ENCODE measurements at places on chromosomes 4 and X.

DNA sequence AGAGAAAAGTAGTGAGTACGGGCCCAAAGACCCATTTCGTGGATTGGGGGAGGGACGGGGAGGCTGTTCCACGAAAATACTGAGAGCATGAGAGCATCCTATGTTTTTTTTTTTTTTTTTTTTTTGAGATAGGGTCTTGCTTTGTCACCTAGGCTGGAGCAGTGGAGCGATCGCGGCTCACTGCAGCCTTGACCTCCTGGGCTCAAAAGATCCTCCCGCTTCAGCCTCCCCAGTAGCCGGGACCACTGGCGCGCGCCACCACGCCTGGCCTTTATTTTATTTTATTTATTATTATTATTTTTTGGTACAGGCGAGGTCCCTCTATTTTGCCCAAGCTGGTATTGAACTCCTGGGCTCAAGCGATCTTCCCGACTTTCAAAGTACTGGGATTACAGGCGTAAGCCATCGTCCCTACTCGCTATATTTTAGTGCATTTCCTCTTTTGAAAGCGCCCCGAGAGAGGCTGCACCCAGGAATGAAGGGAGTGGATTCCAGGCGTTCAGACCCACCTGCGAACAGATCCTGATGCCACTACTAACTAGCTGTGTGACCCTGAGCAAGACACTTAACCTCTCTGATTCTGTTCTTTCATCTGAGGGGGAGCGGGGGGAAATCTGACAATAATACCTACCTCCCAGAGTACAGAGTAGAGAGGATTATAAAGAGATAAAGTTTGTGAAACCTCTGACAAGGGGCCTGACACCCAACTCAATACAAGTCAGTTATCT, 5.4 kb upstream of the MSX1 start:
- no peak for DNase-seq

DNA sequence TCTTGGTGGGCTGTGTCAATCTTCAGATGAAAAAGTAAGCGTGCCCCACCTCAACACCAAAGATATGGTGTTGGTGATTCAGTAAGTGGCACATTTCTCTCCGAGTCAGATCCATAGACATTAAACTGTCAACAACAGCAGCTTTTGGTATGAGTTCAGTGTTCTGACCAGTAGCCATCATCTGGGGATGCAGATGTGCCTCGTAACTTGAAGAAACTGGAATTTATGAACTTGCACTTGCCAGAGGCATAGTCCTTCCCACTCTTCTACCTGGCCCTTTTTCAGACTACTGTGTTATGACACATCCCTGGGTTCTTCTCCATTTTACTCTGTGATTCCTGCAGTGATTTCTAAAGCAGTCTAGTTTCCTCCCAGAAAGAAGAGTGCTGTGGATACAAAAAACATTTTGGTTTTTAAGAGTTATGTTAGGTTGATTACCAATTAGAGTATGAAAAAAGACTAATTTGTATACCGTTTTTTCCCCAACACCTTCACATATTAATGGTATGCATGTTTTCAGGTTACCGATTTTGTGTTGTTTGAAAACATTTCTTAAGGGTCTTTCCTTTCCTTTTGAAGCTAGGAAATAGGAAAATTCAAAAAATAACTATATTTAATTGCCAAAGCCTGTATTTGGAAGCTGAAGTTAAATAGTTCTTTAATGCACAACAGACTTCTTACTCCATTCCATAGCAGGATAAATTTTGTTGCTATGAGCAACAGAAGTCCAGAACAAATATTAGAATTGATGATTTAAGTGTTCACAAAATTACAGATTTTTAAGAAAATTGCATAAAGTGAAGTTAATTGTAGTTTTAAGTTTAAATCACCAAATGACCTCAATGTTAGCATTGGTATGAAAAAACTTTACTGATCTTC, 39.3 kb downstream of the NUDT6 start:
- no peak for DNase-seq

DNA sequence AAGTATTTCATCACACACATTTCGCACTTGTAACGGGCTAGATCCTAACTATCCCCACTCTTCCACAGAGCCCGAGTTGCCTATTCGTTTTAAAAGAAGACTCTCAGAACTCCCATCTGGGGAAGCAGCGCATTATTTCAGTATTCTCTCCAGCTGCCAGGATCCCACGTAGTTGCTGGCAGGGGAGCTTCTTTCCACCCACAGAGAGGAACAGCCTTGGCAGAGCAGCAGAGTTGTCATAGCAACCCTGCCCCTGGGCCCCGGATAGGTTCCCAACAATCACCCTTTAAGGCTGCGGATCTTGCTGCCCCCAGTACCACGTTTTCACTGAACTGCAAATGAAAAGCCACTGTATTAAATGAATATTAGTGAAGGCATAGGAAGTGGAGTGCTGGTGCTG, 106.7 kb downstream of the GPM6A start:
- no peak for DNase-seq

DNA sequence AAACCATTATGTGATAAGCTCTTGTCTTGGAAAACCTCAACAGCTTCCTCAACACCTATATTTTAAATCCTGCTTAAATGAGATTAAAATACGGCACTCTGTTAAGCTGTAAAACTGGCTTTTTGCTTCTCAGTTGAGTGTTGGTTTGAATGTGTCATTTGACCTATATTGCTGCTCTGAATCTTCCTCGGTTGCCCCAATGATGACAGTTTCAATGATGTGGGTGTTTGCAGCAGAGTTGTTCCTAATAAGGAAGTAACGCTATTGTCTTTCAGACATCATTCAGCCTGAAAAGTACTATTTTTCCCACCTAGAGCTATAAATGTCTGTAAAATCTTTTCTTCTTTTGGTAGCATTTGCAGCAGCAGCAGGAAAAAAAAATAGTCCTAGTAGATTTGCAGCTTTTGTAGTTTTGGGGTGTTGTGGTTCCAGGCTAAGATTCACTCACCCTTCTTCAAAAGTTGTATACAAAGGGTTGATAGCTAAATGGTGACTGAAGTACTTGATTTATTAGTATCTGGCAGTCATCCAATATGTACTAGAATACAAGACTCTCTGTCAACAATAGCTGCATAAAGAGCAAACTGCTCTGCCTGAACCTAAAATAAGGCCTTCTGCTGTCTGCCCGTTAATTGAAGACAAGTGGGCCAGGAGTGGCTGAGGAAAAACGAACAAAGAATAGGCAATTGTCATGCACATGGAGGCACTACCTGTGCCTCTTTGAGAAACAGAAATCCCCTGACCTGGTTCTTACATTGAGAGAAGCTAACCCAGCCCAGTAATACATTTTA, 333.1 kb downstream of the IL1RAPL1 start:
- no peak for DNase-seq

DNA sequence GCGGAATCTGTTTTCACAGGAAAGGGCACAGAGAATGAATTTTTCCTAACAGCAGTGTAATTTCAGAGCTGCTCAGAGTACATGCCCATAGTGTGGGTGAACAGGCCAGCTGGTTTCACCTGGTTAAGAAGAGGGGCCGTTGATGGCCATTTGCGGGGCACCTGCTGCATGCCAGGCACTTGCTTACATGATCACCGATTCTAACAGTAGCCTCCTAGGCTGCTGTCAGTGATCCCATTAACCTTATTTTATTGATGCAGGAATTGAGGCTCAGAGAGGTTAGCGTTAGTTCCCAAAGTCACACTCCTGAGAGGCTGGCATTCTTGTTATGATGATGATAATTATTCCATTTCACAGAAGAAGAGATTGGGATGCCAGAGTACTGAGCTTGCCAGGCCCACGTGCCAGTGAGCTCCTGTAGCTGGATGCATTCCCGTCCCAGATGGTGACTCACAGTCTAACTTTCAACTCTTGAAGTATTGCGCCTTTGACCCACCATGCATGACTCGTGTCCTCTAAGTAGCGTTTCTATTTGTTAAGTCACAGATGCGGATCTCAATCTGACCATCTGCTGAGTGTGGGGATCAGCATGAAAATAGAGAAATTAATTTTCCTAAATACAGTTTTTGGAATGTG, 76.5 kb downstream of the PSAPL1 start:
- no peak for DNase-seq

DNA sequence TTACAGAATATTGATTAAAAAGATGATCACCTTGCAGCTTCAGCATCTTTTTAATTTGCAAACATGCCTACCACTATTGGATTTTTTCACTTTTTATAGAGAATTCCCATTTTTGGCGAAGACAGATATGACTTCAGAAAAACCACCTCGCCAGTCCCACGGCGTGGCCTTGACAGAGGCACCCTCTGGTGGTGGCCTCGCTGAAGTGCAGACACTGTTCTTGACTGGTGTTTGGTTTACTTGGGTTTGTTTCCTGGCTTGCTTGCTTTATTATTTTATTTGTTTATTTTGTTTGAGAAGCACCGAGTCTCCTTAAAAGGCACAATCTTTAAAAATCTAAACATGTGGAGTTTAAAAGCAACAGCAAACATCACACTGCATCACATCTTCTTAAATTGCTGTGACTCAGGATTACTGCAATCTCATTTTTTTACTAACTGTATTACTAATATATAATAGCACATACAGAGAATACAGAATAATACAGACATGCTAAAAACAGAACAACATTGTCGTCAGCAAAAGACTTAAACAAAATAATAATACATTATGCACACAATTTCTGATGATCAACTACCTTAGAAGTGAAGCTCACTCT, 13.1 kb upstream of the AMTN start:
- peak; percentile 50 for DNase-seq

DNA sequence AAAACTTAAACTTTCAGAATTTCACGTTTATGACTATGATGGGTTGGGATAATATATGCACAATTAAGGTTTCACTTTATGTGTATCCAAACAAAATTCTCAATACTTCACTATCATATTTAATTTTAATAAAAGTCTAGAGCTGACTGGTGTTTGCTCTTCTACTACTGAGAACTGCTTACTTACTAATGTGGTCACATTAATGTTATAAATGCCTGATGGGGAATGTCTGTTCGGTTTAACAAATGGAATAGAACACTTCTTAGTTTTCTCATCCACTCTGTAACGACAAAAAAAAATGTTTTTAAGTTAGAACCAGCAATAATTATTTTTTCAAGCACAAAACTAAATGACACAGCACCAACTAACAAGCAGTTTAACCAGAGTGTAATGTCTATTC, 34.3 kb downstream of the CDKL2 start:
- DNase-seq, result no peak

- DNase-seq, result no peak
These were observed 33.7 kb downstream of the SH3RF1 start for GRCh38 chr4:169236873-169237626.

DNA sequence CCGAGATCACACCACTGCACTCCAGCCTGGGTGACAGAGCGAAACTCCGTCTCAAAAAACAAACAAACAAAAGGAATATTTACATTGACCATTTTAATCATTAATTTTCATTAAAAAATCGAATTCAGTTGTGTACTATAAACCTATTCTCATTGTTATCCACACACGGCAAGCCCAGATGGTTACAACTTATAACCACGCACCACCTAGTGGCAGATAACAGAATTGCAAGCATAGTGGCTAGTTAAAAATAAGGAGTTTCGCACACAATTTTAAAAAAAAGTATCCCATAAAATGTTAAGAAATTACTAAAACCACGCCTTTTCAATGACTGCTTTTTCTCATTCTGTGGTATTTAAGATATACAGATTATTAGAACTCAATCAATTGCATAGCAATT, 25.4 kb downstream of the MBNL3 start:
- DNase-seq, result peak; percentile 27

DNA sequence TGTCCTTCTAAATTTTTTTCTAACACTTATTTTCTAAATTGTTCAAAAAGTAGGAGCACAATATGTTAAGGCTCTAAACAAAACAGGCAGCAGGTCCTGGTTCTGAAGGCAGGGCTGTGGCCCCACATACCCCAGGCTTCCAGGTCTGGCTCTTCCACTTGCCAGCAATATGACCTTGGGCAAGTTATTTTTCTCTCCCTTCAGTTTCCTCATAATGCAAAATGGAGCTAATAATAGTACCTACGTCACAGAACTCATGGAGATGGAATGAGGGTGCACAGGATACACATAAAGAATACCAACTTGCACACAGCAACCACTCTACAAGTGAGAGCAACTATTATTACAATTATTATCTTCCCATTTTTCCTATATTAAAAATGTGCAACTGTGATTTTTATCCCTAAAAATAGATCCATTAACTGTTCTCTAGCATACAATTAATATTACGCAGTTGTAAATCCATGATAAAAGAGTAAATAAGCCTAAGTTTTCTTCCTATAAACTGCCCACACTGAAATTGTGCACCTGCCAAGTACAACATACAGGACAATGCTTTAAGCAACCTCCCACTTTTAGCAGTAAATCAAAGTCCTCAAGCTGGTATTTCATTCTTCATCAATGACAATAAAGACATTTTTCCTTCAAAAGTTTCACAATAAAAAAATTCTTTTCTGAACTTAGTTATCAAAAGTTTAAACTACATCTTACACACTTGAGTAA, 27.0 kb downstream of the OTUD4 start:
- DNase-seq, result no peak

GRCh38 chr4:182427554-182427953, 184.4 kb downstream of the TENM3 start:
- no peak for DNase-seq

DNA sequence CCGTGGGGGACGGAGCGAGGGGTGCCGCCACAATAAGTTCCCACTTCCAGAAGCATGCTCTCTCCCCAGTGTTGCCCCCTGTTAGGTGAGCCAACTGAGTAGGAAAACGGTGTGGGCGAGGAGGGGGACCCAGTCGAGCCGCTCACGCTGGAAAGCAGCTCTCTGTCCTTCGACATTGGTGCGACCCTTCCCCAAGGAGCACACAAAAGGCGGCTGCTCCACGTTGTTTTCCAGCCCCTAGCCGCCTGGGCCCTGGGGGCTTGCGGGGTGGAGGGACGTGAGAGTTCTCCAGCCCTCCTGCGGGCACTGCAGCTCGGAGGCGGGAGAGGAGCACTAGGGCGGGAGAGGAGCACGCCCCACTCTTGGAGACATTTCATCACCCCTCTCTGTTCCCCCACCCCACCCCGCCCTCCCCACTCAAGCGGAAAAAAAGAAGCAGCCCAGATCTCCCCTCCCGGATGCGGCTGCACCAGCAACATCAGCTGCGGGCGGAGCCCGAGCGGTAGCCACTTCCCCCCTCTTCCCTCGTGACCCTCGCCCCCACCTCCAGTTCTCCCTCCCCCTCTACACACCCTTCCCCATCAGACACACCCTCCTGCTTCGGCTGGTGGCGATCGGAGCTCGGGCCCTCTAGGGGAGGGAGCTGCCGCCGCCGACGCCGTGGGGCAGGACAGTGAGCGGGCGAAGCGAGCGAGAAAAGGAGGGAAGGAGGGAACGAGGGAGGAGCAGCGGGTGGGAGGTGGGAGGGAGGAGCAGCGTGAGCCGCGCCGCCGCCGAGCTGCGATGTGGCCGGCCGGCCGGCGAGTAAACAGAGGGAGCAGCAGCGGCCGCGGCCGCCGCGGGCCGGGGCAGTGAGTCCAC, at the start of gene DOCK11:
TSS of gene DOCK11 (plus strand) at position 755 of the 861 bp plus-strand sequence. CDS start 157 bp downstream, outside the sequence.
- DNase-seq, result peak; percentile 89

- no peak for DNase-seq
These were observed 105.7 kb upstream of the AGA start for GRCh38 chr4:177547985-177548384.

- no peak for DNase-seq
These were observed 8.2 kb downstream of the ATP11C start for GRCh38 chrX:139924696-139925095.
